ENCODE measurements at places on chromosomes 3 and 15.

- no peak for DNase-seq
These were observed 370.1 kb downstream of the NR2F2 start for GRCh38 chr15:96700555-96700954.

DNA sequence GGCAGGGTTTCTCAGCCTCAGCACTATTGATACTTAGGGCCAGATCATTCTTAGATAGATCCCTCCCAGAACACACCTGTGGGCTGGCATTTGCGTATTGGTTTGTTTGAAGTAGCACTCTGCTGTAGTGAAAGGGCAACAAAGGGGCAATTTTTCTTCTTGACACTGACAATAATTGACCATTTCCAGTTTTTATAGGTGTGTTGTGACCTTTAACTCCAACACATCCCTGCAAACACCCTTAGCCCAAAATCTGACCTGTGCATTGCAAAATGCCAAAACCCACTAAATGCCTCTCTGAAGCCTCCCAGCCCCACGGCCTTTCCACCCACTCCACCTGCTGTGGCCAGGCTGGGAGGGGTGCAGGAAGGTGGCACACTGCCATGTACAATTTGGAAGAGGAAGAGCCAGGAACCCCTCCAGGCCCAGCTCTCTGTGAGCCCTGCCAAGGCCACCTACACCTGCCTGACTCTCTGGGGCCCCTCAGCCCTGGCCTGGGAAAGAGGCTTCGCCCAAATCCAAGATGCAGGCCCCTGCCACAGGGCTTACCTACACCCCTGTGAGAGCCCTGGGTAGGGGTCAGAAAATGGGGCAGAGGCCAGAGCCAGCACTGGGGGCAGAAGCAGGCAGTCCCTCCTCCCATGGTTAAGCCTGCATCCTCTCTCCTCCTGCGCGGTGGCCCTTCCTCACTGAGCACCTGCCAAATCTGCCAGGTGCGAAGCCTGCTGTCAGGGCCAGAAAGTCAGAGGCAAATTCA, 9.6 kb upstream of the CYP11A1 start:
- no peak for DNase-seq

DNA sequence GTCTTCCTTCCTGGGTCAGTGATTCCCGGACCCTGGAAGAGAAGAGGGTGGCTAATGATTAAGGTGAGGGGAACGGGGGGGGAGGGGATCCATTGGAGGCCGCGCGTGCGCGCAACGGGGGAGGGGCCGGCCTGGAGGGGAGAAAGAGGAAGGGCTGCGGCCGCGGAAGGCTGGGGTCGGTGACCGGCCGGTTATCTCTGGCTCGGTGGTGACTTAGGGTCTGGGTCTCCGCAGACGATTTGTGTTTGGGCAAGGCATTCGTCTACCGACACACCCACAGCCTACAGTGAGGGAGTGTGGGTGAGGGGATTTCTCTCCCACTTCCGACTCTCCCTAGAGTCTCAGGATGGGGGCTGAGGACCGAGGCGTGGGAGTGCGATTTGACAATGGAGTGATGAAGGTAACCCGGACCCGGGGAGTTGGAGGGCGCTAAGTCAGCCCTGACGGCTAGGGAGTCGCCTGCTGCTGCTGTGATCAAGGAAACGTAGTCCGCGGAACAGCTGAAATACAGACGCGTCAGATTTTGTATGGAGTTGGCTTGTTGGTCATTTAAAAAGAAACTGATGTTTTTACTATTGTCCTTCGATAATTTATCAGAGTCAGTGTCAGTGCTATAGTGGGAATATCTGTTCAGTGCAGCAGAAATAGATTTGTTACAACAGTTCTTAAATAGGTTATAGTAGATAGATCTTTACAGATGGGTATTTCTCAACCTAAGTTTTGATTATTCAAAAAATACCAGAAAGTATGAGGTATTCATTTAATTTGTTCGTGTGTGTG, 733 bp downstream of the RNF111 start:
- DNase-seq: peak; percentile 68

- DNase-seq: no peak
These were observed 40.0 kb upstream of the LMOD3 start for GRCh38 chr3:69162308-69162980.

- DNase-seq: no peak
These were observed 4.9 kb upstream of the ACKR4 start for GRCh38 chr3:132592216-132592615.

GRCh38 chr3:119349354-119350041, 55.3 kb downstream of the ARHGAP31 start:
- no peak for DNase-seq

DNA sequence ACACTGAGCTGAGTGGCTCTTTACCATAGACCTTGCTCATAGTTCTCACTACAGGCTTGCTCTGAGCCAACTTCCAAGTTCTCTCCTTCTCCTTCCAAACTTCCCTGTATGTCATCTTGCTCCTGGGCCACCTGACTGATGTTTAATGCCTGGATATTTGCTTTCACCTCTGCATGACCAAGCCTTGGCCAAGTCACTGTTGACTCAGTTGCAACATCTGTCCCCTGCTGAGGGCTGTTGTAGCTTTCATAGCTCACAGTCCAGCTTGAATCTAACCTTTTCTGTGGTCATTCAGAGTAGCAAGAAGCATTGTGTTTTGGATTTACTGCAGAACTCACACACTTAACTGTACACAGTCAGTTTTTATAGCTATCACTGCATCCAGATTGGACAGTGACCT, 171.8 kb upstream of the ROPN1 start:
- no peak for DNase-seq

DNA sequence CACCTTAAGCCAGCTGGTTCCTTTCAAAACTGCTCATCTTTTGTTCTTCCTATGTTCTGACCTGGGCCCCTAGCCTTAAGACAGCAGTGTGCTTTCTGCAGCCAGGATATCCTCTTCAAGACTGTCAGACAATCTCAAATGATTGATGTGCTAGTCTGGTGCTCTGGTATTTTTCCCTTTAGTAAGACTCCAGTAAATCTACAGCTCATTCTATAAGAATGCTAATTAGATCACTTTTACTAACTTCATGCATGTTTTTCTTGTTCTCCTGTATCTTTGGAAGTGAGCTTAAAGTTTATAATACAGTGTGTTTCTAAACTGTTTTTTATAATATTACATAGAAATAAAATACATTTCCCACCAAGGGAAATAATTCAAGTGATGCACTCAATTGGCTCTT, 220.9 kb upstream of the NANOGP8 start:
- no peak for DNase-seq

- no peak for DNase-seq
These were observed 352.6 kb downstream of the FEZF2 start for GRCh38 chr3:62020706-62021105.

DNA sequence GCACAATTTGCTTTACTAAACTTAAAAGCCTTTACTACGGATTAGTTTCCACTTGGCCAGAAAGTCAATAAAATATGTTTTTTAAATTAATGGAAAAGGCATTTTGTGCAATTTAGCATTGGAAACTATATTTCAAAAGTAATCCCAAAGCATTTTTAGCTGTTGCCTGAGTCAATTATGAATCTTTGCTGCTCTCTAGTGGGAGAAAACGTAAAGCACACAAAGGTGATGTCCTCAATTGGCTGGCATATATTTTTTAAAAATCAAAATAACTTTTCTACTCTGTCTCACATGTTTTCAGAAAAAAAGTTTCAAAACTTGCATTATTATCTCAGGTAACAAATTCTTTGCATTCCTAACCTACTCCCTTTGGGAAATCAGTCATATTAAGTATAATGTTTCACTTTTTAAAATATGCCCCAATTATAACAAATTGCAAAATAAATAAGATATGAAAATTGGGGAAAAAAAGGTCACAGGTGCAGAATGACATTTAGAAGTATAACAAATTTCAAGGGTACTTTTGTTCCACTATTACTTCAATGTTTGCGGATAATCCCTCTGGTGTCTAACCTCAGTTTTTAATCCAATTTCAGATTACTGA, 47.2 kb upstream of the TEX55 start:
- no peak for DNase-seq

- no peak for DNase-seq
These were observed at the start of gene FAM240A for GRCh38 chr3:46612324-46612723. TSS of gene FAM240A (plus strand) at chr3:46612525. CDS start at chr3:46612684, 159 bp downstream.

- peak; percentile 37 for DNase-seq
These were observed 51.7 kb downstream of the TRANK1 start for GRCh38 chr3:36893137-36893557.

DNA sequence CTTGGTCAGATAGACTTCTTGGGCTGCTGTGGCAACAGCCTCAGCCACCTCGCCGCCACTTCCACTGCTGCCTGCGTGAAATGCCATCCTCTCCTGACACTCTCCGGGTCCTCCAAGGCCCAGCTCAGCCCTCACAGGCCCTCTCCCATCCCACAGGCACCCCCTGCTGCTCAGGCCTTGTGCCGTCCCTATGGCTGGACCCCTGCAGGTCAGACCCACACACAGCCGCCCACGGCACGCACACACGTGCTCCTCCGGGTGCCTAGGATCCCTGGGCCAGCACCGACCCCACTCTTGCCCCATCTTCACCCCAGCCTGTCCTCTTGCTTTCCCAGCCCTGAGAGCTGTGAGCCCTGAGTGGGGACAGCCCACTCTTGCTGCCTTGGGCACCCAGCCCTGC, 19.7 kb downstream of the CFAP100 start:
- no peak for DNase-seq

- DNase-seq: no peak
These were observed 171.2 kb downstream of the ADAMTS17 start for GRCh38 chr15:100170291-100171210.

GRCh38 chr3:112973325-112974177, 1.4 kb downstream of the CD200R1 start:
- no peak for DNase-seq

DNA sequence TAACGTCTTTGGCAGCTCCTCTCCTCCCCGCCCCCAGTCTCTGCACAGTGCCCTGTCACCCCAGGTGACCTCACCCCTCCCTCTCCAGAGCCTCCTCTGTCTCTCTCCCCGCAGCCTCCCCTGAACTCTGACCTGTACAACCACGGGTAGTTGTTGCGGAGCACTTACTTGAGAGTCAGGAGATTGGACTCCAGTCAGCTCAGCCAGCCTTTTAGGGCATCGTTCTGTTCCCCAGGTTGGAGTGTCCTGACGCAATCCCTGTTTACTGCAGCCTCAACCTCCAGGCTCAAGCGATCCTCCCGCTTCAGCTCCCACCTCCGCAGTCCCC, 177.7 kb downstream of the UACA start:
- no peak for DNase-seq

DNA sequence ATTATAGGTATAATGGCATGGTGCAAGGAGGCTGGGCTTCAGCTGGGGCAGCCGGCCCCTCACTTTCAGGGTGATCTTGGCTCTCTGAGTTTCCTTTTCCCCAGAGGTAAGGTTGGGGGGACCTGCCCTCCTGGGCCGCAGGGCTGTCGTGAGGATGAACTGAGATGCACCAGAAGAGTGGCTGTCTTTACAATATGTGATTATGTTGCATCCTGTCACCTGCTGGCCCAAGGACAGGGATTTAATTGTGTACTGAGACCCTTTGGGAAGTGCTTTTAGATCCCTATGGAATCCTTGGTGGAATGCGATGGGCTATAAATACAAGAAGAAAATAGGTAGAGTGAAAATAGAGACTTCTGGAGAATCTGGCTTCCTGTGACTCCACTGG, 22.1 kb downstream of the ANAPC13 start:
- no peak for DNase-seq

GRCh38 chr3:30503446-30503845, 103.0 kb upstream of the TGFBR2 start:
- no peak for DNase-seq

- DNase-seq: no peak
These were observed 236.8 kb upstream of the GBE1 start for GRCh38 chr3:81998139-81998755.

GRCh38 chr3:180802837-180803236, 109.6 kb upstream of the FXR1 start:
- DNase-seq: no peak

GRCh38 chr3:185399737-185400667, 37.1 kb downstream of the MAP3K13 start:
- DNase-seq: no peak

DNA sequence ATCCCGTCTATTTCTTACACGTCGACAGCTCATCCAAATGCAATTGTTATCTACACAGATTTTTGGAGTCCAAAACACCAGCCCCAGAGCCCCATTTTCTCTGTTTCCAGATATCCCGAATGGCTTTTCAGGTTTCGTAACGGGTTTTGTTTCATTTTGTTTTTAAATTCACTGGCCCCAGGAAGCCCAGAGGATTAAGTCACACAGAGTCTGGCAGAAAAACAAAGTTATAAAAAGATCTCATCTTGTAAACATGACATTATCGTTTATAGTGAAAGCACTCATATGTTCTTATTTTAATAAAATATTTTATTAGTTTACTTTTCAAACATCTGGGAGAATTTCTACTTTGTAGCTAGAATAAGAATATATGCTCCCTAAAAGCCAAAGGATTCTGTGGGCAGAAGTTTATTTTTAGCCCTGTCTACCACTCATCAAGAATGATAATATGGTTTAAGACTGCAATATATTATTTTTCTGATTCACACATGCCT, 149.3 kb upstream of the SLC2A2 start:
- DNase-seq: no peak

DNA sequence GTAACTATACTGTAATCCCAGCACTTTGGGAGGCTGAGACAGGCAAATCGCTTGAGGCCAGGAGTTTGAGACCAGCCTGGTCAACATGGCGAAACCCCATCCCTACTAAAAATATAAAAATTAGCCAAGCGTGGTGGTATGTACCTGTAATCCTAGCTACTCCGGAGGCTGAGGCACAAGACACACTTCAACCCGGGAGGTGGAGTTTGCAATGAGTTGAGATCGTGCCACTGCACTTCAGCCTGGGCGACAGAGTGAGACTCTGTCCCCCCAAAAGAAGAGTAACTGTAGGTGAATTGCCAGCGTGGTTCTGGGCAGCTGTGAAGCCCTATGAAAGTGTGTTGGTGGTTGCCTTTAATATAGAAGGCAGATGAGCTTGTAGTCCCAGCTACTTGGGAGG, 95.9 kb downstream of the SLCO3A1 start:
- no peak for DNase-seq

DNA sequence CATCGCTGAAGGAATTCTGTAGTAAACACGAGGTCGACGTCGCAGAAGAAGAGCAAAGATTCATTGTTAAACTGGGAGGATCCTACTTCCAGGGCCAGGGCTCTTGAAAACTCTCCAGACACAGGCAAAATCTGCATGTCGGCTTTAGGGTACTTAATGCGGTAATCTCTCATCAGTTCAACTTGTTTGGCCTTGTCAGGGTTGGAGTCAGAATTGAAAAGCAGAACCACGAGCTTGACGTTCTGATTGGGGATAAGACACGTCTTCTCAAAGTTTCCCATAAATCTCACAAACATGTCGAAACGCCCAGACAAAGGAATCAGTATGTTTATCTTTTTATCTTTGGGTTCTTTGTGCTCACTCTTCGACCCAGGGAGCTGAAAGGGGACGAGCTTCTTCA, 74.0 kb downstream of the CHSY1 start:
- no peak for DNase-seq

- DNase-seq: no peak
These were observed 105.8 kb downstream of the CBLB start for GRCh38 chr3:105762749-105763658.

GRCh38 chr3:42702066-42702951, at the start of gene HHATL:
TSS of gene HHATL (minus strand) at chr3:42702798. CDS start at chr3:42700826, 1,972 bp downstream.
- DNase-seq: no peak

All from CMK (cell line).